Activated gamma-delta T cell (primary cell): ENCODE measurements at places on chromosomes 1 and 21.

GRCh38 chr1:89965193-89965768, 29.6 kb upstream of the ZNF326 start:
- DNase-seq: no peak

- DNase-seq: no peak
These were observed 189.3 kb downstream of the PTPRU start for GRCh38 chr1:29425631-29426030.

DNA sequence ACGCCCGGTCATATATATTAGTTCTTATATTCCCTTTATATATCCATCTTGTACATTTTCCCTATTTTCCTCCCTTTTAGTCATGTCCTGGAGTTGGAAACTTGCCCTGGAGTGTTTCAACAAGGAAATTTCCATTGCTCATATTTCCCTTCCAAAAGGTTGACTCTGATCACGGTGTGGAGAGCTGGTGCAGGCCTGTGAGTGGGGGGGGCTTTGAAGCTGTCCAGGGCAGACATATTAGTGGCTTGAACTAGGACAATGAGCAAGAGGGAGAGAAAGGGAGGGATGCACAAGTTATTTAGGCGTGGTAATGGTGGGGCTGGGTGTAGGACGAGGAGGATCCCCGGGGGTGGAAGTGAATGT, 30.4 kb upstream of the TMEM61 start:
- no peak for DNase-seq

DNA sequence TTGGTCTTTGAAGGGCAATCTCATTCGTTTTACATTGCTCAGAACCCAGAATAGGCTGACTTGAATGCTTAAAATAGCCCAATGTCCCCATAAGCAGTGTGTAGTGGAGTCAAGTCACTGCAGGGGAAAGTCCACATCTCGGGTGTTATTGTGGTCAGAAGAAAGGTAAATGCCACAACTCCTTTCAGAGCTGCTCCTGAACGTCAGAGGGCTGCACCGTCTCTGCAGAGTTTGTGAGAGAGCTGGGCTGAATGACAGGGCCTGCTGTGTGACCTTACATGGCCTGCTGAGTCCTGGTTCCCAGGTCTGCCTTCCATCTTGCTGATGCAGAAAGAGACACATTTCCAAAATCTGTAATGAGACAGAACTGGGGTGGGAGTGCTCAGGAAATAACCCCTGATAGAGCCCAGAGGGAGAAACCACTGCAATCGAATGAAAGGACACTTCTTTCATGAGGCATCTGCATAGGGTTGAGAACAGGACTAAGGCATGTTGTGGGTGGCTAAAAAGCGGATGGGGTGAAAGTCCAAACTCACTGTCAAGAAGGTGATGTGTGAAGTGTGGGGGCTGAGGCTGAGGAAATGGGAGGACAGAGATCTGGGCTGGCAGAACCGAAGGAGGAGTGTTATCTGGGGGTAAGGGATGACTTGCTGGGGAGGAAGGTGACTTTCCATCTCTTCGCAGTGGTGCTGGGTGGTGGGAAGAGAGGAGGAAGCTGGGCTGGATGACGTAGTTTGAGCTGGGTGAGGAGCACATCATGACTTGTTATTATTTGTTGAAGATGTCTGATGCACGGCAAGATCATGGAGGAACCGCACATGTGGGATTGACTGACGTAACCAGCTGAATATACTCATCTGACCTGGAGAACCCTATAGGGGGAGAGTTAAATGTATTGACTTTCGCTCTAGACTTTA, 33.7 kb downstream of the XCL2 start:
- no peak for DNase-seq

- no peak for DNase-seq
These were observed 689 bp downstream of the PKP1 start for GRCh38 chr1:201283836-201284553.

DNA sequence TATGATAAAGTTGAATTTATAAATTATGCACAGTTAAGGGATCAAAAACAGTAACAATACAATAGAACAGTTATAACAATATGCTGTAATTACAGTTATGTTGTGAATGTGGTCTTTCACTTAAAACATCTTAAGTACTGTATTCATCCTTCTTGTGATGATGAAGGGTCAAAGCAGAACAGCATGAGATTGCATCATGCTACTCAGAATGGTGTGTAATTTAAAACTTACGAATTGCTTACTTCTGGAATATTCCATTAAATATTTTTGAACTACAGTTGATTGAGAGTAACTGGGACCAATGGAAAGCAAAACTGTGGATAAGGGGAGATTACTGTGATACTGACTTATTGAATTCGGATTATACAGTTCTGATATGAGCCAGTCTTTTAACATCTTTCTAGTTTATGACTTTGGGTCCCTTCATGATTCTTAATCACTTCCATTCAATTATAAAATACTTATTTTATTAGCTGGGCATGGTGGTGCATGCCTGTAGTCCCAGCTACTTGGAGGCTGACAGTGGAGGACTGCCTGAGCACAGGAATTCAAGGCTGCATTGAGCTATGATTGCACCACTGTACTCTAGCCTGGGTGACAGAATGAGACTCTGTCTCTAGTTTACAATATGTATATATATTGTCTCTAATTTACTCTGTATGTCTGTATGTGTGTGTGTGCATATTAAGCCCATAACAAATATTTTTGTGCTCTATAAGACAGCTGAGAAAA, 43.2 kb downstream of the ATP1B1 start:
- no peak for DNase-seq

- DNase-seq: no peak
These were observed 25.5 kb downstream of the ODF2L start for GRCh38 chr1:86370601-86371022.

DNA sequence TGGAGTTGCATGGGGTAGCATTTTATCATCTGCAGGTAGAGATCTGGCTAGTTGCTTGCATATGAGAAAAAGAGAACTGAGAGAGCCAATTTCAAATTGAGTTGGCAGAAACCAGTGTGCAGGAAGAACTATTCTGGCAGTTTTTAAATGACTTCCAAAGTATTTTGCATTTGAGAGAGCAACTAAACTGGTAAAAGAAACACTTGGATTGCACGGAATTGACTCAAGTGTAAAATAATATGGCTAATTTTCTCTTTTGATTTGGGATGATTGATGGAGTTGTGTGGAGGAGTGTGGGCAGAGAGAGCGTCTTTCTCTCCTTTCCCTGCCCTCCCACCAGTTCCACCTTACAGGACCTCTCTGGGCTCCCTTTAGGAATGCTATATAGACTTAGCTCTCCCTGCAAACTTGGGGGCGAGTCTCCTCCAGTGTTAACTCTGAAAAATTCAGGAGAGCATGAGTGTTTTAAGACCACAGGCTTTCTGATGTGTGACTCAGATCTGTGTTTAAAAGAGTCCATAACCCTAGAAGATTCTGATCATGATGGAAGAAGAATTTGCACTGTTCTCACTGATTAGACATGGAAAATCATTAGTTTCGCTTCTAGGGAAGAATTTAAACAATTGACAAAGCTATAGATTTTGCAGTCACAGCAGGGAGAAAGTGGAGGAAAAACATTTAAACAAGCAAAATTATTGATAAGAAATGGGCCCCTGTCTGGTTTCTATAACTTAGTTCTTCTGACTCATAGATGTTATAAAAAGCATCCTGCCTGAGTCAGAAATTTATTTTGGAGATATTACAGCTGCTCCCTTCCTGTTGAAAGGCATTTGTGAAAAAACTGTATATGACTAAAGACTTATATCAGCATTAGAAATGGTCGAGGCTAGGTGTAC, 24.9 kb upstream of the CTBS start:
- no peak for DNase-seq

DNA sequence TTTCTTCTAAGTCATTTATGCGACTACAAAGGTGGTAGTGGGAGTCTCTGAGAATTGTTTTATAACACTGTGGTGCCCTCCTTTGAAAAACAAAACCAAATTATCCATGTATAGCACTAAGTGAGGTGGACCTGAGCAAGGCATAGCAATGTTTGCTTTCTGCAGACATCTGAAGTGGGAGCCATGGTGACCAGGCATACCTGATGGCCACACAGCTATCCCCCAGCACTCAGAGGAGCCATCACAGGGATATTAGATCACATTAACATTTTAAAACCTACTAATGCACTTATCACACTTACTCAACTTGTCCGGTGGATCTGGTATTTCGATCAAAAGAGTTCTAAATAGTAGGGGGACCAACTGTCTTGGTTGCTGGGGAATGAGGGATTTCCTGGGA, 24.8 kb upstream of the AVPR1B start:
- DNase-seq: no peak

DNA sequence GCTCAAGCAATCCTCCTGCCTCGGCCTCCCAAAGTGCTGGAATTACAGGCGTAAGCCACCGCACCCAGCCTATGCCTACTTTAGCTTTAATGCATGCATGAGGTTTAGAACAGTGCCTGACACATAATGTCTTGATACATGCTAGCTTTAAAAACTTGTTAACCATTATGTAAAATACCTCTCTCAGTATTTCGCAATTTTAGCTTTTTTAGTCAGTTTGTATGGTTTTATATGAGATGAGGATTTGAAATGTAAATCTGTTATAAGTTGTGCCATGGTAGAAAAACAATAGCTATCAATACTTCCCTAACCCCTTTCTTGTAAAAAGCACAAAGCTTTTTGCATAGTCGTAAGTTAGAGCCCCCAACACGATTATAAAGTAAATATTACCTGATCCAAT, 4.7 kb upstream of the AKNAD1 start:
- DNase-seq: no peak

DNA sequence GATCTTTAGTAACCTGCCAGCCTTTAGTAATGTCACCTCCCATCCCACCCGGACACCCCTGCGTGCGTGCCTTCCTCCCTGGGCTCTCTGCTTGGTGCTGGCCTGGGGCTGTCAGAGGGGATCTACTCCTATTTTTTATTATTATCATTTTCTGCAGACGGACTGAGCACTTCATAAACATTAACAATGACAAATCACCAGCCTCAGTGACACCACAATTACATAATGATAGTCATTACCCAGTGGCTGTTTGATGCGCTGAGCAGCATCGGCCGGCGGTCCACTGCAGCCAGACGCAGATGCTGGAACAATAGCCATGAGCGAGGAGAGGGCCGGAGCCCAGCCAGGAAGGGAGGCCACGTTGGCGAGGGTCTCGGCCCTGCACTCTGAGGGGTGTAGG, 309.3 kb upstream of the AJAP1 start:
- no peak for DNase-seq

DNA sequence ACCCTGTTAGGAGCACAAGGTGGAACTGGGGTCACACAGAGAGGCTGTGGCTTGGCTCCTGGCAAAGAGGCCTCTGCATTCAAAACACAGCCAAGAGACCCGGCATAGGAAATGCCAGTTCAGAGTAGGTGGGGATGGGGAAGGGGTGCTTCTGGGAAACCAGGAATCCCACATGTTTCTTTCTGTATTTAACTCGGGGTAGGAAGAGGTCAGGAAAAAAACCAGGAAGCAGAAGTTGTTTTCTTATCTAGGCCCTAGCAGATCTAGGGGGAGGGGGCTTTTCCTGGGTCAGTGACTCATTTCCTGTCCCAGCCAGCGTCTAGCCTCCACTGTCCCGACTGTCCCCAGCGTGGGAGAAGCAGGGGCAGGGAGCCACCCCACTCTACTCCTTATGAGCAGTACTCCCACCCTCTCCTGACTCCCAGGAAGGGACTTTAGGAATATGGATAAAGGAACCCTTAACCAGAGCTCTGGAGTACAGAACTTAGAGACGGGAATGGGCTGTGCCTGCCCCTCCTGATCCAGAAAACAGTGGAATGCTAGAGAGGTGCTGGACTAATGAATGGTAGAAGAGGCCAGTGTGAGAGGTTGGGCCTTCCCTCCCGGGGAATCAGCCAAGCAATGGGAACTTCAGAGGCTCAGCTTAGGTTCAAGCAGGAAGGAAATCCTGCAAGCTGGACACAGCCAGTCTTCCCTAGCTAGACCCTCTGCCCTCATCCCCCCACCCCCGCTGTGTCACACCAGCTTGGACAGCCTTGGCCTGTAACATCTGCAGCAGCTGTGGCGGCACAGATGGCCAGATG, 5.7 kb downstream of the FHL3 start:
- no peak for DNase-seq

DNA sequence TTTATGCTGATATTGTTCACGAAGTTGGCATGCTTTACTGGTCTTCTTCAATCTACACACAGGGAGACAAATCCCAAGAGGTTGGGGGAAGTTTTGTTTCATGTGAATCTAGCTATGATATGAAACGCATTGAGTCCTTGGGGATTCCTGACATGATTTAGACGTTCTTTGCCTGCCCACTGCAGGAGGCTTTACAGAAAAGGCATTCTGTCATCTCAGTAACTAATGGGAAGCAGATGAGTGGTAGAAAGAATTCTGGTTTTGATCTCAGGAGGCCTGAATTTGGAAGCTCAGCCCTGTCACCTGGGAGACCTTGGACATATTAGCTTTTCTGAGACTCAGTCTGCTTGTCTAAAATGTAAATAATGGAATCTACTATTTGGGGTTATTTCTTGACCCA, 383.0 kb upstream of the NFIA start:
- DNase-seq: no peak

- DNase-seq: no peak
These were observed 78.3 kb downstream of the PSMG1 start for GRCh38 chr21:39104911-39105310.

DNA sequence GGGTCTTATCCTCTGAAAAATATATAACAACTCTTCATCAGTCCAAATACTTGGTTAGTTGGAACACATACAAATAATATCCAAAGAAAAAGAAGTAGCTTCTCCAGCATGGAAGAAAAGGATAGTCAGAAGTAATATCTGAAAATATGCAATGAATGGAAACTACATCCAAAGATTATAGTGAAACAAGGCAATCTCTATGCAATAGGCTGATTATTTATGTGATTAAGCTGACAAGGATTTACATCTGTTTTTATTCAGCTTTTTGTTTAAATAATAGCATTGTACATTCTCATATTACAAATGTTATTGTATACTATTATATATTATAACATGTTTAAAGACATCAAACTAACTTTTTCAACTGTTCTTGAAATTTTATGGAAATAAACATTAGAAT, 15.3 kb upstream of the TGFBR3 start:
- no peak for DNase-seq

- no peak for DNase-seq
These were observed 15.3 kb downstream of the RHEX start for GRCh38 chr1:206068314-206068713.
